ENCODE measurements at places on chromosomes 13 and 19. TPM values are rescaled to one million over a fixed set of nuclear protein-coding genes. Genes with fewer than 3 reads are reported as not detected.

GRIK5 gene
- not detected for total RNA-seq

CHAF1A gene
- total RNA-seq, result 2.9 TPM

PTPRH gene
- total RNA-seq, result 1.8 TPM

FOXA3 gene
- total RNA-seq, result not detected

OR7C1 gene
- total RNA-seq, result not detected

ZNF99 gene
- total RNA-seq, result not detected
